ENCODE measurements at places on chromosomes 5 and 9.

DNA sequence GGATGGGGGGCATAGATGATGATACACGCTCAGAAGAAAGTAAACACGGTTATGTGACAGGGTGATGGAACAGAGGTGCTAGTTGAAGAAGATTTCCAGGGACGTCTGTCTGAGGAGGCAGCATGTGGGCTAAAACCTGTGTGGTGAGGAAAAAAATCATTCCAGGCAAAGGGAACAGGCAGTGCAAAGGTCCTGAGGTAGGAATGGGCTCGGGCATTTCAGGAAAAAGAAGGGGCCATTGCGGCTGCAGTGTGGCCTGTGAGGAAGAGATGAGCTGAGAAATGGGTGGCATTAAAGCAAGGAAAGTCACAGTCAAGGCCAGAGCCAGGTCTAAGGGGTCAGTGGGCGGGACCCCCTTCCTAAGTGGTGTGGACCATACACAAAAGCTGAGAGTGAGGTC is 18.2 kb downstream of the TSPAN17 start:
- no peak for DNase-seq

DNA sequence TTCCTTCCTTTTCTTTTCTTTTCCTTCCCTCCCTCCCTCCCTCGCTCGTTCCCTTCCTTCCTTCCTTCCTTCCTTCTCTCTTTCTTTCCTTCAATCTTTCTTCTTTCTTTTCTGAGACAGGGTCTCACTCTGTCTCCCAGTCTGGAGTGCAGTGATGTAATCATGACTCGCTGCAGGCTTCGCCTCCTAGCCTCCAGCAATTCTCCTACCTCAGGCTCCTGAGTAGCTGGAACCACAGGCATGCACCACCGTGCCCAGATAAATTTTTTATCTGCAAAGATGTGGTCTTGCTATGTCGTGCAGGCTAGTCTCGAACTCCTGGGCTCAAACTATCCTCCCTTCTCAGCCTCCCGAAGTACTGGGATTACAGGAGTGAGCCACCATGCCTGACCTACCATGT is 81.4 kb downstream of the SPATA31C2 start:
- DNase-seq = no peak

DNA sequence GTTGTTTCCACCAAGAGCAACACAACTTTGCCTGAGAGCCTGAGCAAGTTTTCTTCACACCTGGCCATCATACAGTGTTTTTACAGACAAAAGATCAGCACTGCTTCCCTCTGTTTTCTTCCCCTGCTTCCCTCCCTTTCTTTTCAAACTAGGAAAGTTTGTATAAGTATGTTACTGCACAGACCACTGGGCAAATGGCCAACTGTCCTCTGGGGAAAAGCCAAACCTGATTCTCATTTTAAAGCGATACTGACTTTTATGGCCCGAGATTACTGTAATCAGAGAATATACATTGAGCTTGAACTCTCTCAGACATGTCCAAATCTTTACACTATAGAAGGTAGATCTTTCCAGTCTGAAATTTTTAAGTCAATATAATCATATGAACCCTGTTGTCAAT is 415.0 kb downstream of the NFIB start:
- peak; percentile 51 for DNase-seq

DNA sequence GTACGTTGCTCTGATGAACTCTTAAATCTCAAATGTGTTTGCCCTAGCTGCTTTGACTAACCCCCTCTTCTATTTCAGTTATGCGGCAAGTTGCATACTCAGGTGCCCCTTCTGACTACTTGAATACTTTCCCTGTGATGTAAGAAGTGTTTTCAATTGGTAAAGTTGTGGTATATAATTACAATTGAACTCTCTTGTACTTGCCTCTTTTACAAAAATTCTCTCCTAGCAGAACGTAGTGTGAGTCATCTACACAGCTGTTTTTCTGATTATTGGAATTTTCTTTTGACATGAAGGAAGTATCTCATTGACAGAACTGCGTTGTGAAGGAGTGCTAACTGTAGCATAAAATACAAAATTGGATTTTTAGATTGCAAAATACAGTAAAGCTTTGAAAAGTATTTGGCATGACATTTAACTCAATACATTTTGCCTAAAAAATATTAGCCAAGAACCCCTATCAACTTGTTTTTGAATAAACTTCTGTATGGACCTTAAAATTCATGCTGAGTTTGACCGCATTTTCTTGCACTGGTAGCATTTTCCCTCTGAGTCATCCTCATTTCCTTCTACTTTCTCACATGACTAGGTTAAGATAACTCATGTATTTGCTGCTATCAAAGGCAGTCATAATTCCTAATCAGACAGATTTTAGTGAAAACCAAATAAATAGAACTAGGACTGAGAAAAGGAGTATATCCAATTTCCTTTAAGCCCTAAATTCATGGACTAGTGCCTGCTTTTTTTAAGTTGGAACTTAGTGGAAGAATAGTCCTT is 6.3 kb downstream of the CRHBP start:
- DNase-seq = no peak

- DNase-seq = peak; percentile 49
Observed at GRCh38 chr5:111762895-111763294, 5.9 kb upstream of the NREP start.

- DNase-seq = no peak
Observed at GRCh38 chr5:172170251-172170701, 17.7 kb downstream of the STK10 start.

DNA sequence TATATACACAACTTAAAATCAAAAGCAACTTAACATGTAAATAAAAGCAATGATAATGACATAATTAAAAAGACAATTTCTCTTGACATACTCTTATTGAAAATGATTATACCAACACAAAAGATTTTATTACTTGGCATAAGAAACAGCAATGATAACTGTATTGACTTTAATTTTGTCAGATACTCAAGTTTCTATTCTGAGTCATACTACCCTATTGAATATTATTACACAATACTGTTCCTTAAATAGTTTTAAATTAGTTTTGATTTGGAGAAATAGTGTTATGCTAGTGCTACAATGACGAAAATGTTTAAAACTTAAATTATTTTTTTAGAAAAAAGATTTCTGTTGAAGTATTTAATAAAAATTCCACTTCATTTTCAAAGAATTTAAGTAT is 1319.3 kb upstream of the C9orf72 start:
- no peak for DNase-seq

DNA sequence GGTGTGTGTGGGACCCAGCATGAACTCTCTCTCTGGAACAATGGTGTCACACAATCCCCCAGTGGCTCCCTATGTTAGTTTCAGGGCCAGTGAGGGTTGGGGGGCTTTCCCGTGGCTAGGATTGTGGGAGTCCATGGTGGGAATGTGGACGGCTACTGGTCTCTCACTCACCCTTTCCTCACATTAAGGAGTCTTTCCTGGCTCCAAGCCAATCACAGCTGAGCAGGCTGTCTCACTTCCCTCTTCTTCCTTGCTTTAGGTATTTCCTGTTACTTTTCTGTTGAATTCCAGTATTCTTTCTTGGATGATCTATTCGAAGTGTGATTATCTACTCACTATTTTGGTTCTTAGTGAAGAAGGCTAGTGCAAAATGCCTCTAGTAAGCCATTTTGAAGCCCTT is 324.4 kb upstream of the MPDZ start:
- DNase-seq = no peak

GRCh38 chr5:170937072-170937471 is 75.3 kb downstream of the RANBP17 start:
- DNase-seq = no peak

- DNase-seq = no peak
Observed at GRCh38 chr5:59061377-59061776, 478.5 kb downstream of the RAB3C start.

DNA sequence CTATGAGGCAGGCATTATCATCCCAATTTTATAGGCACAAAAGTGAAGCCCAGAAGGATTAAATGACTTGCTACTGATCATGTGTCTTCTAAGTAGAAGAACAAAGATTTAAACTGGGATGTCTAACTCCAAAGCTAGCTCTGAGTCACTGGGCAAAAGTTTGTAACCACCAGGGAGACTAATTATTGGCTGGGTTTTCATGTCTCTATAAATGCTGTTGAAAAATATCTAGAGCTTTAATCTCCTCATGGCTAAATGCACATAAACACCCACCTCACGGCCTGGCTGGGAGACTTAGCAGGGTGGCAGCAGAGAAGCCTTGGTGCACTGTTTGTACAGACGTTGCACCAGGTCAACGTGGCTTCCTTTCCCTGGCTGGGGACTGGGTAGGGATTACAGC is 144.6 kb downstream of the MELK start:
- DNase-seq = no peak

GRCh38 chr9:90504486-90504885 is 138.1 kb downstream of the DIRAS2 start:
- DNase-seq = no peak

- peak; percentile 56 for DNase-seq
Observed at GRCh38 chr5:93821891-93822415, 80.6 kb upstream of the POU5F2 start.

- DNase-seq = no peak
Observed at GRCh38 chr9:87075537-87075936, 128.2 kb upstream of the GAS1 start.

DNA sequence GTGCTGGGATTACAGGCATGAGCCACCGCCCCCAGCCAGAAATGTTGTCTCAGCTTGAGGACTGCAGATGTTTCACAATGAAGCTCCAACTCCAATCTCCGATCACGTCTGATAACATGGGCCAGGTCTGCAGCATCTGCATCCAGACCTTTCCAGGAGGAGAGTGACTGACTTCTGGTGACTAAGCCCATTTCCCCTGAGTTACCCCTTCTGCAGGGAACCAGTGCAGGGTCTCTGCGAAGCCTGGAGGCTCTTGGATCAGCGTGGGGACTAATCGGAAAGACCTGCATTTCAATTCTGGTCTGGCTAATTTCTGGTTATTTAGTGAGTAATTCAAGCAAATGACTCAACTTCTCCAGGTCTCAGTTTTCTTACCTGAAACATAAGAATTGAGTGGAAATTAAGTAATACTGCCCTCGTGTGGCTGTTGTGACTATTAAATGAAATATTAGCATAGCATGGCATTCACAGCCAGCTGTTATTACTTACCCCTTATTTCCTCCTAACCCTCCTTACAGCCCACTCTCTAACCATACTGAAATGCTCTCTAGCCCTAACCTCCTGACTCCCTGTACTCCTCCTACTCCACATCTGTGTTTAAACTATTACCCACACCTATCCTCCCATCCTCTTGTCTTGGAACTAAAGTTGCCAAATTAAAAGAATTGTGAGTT is 2.2 kb upstream of the GNPDA1 start:
- DNase-seq = peak; percentile 79

DNA sequence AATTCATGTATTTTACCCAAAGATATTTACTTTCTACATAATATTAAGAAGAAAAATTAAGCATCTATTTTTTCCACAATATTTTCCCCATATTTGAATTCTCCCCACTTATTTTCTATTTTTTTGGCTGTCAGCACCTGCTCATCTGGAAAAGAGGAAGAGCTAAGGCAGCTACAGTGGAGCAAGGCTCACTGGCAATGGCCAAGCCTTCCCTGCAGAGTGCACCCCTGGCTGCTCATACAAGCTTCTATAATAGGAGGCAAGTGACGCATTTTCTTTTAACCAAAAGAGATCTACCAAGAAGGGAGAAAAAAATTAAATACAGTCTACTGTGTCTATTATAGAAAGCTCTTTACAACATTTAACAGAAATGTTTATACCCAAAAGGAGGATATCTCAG is 72.5 kb downstream of the AUH start:
- DNase-seq = no peak

DNA sequence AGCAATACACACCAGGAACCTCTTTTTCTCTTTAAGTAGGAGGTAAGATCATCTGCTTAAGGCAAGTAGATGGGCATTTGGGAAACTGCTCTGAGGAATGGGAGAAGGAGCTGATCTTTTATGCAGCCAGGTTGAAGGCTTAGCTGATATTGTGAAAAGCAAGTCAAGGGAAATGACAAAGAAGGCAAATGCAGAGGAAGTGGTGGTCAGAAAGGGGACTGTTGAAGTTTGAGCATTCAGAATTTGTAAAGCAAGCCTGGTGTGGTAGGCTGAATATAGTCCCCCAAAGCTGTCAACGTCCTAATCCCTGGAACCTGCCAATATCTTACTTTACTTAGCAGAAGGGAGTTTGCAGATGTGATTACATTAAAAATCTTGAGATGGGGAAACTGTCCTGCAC is 128.9 kb downstream of the ADAMTS12 start:
- no peak for DNase-seq

GRCh38 chr5:126477294-126478117 is 54.3 kb downstream of the GRAMD2B start:
- DNase-seq = no peak

DNA sequence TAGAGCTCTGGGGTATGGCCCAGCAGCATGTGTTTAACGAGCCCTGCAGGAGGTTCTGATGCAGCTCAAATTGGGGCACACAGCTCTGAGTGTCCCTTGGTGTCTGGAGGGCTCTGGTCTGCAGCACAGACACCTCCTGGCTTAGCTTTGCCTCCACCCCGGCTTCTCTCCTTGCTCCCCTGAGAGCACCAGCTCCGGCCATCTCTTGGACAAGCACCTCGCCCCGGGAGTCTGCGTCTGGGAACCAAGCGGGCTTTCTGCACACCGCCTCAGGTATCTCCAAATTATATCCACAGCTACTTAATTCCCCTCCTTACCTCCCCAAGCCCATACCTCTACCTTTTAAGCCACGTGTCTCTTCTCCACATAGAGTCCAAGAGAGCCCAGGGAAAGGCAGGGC is 83.7 kb upstream of the IRX4 start:
- no peak for DNase-seq
